ENCODE measurements at places on chromosomes 6 and 20.

DNA sequence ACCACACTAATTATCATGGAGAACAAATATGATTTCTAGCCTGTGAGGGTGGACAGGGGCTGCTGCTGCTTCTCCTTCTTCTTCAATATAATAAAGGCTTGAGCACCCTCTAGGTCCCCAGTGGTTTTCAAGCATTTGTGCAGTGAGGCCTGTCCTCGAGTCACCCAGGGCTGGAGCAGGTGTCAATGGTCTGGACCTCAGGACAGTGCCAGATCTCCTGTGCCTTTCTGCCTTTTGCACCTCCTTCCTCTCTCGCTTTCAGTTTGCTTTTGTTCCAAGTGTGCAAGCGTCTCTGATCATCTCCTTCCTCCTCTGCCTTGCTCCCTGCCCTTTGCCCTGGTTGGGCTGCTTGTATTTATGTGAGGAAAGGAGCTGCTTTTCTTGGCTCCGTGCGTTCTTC, 152.2 kb upstream of the SYNDIG1 start:
- DNase-seq: no peak

DNA sequence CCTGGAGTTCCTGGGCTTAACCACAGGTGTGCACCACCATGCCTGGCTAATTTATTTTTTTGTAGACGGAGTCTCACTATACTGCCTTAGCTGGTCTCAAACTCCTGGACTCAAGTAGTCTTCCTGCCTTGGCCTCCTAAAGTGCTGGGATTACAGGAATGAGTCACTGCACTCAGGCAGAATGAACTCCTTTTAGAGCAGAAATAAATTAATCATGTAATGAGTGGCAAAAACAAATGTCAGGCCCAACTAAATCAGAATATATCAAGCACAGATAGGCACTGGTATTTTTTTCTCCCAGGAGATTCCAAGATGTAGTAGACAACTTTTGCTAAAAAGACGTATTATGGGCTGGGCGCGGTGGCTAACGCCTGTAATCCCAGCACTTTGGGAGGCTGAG, 2.6 kb downstream of the RPS10 start:
- no peak for DNase-seq

DNA sequence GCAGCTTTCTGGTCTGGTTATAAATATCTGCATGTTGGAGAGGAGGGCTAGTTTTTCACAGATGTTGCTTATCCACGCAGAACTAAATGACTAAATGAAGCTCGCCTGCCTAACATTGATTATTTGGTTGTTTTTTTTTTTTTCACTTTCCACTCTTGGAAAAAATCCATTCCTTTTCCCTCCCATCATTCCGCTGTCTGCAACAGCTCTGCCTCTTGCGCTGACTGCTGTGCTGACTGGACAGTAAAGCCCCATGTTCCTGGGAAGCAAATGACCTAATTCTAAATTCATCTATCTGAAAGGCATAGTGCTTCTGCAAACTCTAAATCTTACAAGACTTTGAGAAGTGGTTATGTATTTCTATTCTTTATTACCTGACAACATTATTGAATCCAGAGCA, 255.5 kb upstream of the PLN start:
- no peak for DNase-seq

GRCh38 chr20:1827974-1828785, 67.0 kb upstream of the SIRPA start:
- no peak for DNase-seq

- DNase-seq: no peak
Measured at GRCh38 chr6:66948106-66948505, 1241.1 kb upstream of the EYS start.

DNA sequence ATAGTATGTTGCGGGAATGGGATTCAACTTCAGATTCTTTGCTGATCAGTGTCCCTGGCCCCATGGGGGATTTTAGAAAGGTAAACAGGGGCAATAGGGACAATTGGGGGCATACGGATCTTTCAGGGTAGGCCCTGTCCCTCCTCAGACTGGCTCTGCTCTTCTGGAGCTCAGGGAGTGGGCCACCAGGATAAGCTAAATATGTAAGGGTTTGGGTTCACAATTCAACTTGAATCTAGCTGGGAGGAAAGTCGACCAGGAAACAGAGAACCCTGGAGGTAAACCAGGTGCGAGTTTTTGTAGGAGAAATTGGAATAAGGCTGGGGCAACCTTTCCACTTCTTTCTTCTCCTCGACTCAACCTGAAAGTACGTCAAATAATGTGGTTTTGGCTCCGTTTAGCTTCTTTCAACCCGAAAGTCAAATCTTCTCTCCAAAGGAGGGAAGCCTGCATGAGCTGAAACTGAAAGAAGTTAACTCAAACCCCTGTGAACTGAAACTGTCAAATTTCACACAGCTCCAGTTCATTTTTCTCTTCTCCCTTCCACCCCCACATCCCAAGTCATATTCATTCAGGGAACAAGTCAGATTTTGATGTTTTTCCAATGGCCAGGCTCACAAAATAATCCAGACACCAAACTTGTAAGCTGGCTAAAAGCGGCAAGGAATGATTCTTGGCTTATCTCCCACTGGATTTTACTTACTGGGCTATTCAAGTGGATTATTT, 278.2 kb downstream of the CLIC5 start:
- DNase-seq: no peak

DNA sequence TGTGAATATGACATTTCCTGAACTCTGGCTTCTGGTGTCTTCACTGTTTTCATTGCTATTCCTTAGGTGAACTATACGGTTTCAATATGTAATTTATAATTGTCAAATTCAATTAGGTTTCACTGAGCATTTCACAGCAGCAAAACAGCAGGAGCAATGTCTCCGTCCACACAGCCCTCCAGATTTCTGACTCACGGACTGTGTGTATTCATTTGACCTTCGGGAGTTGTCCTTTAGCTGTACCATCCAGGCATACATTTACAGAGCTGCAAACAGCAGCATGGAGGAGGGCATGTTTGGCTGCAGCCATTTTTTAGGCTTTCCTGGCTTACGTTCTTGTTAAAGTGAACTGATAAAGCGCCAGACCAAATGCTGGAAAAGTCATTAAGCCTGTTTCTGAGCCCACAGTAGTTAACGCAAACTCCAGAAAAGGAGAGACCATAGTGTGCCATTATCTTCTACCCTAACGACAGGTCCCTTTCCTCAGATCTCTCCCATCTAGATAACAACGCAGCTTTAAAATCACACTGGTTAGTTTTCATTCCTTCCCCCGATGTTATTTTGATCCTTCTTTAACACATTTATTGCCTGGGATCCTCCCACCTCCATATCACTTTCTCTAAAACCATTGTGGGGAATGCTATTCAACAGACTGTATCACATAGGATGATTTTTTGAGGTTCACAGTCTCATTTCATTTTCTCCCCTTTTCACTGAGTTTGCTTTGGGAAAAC, 18.3 kb downstream of the FOXC1 start:
- DNase-seq: no peak

Measured in NCI-H748 treated with DMSO at 0.1 percent for 48 hours (cell line).